ENCODE measurements at places on chromosomes 12 and 14.

DNA sequence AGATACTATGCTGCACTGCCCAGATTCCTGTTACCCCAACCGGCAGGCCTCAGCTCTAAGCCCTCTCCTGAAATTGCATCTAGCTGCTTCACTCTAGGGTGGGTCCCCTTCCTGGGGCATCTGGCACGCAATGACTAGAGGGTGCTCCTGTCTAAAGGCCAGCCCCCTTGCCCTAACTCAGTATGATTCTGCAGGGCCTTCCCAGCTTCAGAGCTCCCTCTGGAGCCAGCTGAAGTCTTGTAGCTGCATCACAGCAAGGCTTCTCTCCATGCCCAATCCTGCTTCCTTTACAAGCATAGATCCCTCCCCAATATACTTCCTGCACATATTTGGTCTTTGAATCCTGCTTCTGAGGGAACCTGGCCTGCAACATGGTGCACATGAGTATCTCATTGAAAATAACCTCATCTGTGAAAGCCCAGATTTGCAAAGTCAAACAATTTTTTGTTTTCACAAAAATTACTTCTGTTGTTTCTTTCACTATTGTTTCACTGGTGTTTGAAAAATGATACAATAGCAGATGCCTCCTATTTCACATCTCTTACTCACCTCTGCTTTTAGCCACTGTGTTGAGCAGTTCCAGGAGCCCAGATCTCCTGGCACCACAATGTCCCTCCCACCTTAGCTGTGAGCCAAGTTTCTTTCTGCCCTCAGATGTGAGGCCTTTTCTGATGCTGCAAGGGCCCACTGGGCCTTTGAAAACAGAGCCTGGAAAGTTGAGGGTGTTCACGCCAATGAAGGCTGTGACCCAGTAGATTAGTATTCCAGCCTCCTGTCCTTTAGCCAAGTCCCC is 169.5 kb upstream of the EGLN3 start:
- DNase-seq = no peak

- no peak for DNase-seq
These were observed 42.4 kb upstream of the VRK1 start for GRCh38 chr14:96754845-96755184.

GRCh38 chr12:108198043-108198442 is 69.0 kb downstream of the WSCD2 start:
- no peak for DNase-seq

GRCh38 chr12:124520907-124521306 is 46.5 kb downstream of the NCOR2 start:
- no peak for DNase-seq

- DNase-seq = no peak
These were observed 5.1 kb upstream of the NOVA1 start for GRCh38 chr14:26602902-26603301.

- no peak for DNase-seq
These were observed 131.2 kb upstream of the FOXG1 start for GRCh38 chr14:28635387-28635786.

GRCh38 chr14:54711812-54712464 is 145.0 kb downstream of the SAMD4A start:
- DNase-seq = no peak

DNA sequence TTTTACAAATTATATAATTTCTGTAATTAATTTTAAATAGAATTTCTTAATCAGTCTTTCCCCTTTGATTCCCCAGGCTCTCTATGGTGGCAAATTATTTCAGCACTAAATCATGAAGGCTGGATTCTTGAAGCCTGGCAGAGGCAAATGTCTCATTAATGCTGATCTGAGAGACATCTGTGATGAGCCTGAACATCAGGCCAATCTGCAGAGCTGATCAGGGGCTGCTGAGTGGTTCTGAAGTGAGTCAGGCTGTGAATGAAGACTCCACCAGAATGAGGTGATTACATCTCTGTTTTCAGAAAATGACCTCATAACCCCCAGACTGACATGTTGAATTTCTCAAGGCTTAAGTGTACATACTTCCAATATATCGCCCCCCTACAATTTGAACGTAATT is 124.2 kb upstream of the MIS18BP1 start:
- DNase-seq = no peak

GRCh38 chr14:23093991-23094665 is 808 bp downstream of the ACIN1 start:
- DNase-seq = peak; percentile 47

DNA sequence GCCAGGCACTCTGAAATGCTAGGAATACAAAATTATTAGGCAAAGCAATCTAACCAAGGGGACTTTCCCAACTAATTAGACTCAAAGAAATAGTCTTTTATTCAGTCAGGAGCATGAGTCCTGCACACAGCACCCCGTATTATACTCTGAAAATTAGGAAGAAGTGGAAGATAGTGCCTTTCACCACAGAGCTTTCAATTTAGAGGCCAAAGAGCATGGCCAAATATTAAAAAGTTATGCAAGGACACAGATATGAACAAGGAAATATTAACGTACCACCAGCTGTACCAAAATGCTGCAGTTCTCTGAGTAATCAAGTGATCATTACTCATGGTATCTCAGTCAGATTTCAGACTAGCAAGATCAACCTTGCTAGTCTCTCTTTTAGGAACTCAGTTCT is 22.6 kb upstream of the MDM2 start:
- no peak for DNase-seq

DNA sequence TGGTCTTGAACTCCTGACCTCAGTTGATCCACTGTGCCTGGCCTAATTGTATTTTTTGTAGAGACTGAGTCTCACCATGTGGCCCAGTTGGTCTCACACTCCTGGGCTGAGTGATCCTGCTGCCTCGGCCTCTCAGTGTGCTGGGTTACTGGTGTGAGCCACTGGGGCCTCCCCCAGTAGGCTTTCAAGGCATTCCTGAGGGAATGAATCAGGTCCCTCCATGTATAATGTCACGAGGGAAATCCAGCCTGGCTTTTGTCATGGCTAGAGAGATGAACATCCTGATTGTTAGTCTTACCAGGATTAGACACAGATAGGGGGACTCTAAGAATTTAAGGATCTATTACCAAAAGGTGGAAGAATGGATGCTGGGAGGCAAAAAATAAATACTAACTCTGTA is 51.9 kb downstream of the CPSF2 start:
- DNase-seq = no peak
